Stimulated activated CD4-positive, alpha-beta T cell treated with anti-CD3 and anti-CD28 coated beads, Interleukin-15, amount 100 ng/mL, for 1 hour (primary cell): ENCODE measurements at places on chromosomes 11 and 22.

DNA sequence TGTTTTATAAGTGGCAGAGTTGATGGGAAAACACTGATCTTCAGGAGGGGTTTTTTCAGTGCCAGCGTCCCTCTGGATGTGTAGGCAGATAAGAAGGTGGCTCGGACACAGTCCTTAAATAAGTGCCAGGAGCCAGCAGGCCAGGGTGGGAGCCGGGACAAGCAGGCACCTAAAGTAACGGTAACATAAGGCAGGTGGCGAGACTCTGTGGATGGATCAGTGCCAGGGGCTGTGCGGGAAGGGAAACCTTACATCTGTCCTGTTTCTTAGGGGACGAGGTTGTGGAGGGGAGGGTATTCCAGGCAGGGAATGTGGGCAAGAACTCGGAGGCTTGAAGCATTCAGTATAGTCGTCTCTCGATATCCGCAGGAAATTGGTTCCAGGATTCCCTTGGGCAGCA lies 15.9 kb downstream of the BCR start:
- DNase-seq = no peak

GRCh38 chr11:33160587-33160986 lies 693 bp downstream of the CSTF3 start:
- DNase-seq = no peak

- DNase-seq = no peak
Observed at GRCh38 chr11:77602381-77603088, 12.8 kb downstream of the AQP11 start.

DNA sequence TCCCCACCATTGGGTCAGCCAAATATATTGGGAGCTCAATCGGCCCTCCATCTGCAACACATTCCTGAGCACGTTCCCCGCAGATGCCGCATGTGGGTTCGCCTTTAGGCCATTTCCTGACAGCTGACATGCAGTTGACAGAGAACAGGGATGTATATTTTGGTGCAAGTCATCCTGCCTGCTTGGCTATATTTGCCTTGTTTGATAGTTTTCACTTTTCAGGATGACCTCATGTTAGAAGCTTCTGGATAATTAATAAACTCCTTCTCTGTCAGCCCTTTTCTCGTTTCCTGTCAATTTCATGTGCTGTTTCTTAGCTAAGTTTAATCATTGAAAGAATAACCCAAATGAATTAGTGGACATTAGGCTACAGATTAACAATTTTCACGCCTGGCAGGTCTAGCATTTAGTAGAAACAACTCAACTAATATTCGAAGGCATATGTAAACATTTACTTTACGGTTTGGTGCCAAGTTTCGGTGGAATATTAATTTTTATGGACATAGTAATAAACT lies 105.8 kb upstream of the SLC5A12 start:
- no peak for DNase-seq

- no peak for DNase-seq
Observed at GRCh38 chr22:19812910-19813309, 41.8 kb downstream of the GNB1L start.

GRCh38 chr11:60785136-60785535 lies at the start of gene MS4A10:
Gene MS4A10, plus strand, starts transcription at chr11:60785333. Its CDS starts 5,003 bp downstream, at chr11:60790336.
- DNase-seq = no peak

- no peak for DNase-seq
Observed at GRCh38 chr11:2997406-2997805, 5.3 kb upstream of the NAP1L4 start.

DNA sequence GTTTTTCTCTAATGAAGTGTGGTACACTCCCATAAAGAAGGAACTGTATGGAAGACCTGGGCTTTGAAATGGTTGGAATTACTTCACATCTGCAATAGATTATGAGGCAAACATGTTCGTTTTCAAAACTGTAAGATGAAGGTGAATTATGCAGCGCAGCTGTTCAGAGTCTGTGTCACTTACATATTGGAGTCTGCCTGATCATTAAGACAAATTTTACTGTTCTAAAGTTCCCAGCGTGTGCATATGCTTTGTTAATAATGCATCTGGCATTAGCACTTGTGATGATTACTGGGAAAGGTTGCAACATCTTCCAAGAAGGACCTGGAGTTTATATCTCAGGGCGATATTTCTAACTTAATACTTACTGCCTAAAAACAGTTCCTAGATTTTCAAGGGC lies 255.2 kb upstream of the ZC3H12C start:
- no peak for DNase-seq

DNA sequence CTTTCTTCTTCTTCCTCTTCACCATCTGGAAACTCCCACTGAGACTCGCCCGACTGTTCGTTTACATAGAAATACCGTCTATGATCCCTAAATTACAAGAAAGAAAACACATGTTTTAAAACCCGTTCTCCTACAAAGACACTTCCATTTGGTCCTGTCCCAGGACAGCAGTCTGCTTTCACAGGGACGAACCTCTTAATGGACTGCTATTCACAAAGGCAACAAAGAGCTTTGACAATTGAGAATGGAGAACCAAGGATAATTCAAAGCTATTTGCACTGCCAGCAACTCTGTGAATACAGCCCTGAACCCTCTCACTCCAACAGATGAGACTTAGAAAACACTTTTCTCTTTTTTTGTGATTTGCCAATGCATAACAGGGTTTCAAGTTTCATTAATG lies 16.3 kb upstream of the AGBL2 start:
- DNase-seq = no peak
